ENCODE measurements at places on chromosomes 5 and 9. TPM values are rescaled to one million over a fixed set of nuclear protein-coding genes. Genes with fewer than 3 reads are reported as not detected.
A peak's percentile ranks its signal among the peaks of the same experiment; 100 is the strongest.

TMEM215 gene
- total RNA-seq = not detected

TXNDC8 gene
- not detected for total RNA-seq

ZFP37 gene
- 1.7 TPM for total RNA-seq

CATSPER3 gene
- total RNA-seq = 0.29 TPM

DNA sequence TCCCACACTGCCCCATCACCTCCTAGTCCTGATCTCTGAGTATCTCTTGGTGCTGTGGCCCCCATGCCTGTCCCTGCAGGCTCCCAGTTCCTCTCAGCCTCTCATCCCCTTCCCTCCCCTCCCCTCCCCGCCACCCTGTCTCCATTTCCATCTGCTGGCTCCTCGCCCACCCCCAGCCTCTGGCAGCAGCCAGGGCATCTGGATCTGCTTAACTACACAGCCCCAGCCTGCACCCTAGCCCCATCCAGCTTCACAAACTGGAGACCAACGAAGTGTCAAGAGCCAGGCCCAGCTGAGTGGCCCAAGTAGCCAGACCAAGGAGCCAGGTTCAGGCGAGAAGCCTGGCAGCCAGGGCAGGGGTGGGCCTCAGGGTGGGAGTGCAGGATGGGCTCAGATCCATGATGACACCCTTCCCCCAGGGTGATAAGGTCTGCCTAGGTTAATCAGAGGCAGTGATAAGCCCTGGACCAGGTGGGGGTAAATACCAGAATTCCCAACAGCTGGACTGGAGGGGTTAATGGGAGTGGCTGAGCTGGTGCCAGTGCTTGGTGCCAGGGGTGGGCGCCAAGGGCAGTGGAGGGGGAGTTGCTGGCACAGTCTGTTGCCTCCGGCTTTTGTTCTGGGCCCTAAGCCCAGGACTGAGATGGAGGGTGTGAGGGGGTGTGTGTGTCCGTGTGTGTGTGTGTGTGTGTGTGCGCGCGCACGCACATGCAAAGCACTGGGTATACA is 2.5 kb downstream of the IL11RA start:
- H3K27me3 ChIP-seq = no peaks in the 10 kb centered on the region
- H3K36me3 ChIP-seq = peaks cover 5% of the 10 kb centered on the region
- peaks cover 9% of the 10 kb centered on the region for H3K4me1 ChIP-seq

DNA sequence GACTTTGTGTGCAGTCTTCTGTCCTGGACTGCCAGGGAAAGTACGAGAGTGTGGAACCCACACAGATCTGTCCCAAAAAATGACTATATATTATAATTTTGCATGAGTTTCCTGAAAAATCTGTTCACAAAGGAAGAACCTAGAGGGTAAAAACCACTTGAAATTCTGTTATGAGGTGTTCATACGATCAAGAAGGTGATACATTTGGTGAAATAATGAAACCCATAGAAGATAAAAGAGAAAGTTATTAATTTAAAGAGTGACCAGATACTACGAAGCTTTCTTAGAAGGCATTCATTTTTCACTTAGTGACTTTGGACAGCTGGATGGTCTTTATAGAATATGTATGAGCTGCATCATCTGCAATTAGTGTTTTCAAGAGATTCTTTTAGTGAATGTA is 32.9 kb downstream of the SLC12A2 start:
- no peak overlapping the region for H3K4me3 ChIP-seq
- DNase-seq = no peak
- no peak overlapping the region for H3K27ac ChIP-seq
- H3K4me1 ChIP-seq = no peaks in the 10 kb centered on the region
- H3K36me3 ChIP-seq = peaks cover 8% of the 10 kb centered on the region

DNA sequence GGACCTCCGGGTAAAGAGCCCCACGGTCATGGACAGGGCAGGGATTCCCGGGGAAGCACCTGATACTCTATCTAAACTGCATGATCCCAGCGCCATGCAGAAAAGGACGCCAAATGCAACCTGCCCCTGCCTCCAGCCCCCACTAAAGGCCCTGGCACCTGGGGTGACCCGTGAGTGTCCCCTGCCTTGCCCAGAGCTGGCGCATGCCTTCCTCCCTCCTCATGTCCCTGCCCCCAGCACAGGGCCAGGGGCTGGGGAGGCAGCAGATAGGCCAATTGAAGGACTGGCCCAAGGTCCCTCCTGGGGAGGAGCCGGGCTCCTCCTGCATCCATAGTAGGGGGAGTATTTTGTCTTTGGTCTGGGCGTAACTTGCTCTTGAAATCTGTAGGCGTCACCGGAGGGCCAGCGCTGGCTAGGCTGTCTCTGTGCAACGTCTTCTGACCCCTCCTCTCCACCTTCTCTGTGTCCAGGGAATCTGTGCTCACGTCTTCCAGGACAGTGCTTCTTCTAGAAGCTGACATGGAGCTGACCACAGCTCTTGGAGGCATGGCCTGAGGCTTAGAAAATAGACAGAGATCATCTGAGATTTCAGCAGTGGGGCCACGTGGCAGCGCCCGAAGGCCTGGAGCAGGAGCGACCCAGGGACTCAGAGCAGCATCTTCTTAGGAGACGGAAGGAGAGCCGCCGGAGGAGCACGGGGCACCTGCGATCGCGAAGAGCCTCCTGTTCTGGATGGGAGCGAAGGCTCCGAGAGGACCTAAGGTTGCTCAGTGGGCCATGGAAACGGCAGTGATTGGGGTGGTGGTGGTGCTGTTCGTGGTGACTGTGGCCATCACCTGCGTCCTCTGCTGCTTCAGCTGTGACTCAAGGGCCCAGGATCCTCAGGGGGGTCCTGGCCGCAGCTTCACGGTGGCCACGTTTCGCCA is 660 bp downstream of the SPAAR start:
- no peaks in the 10 kb centered on the region for H3K36me3 ChIP-seq
- DNase-seq = no peak
- peak overlapping the region; percentile 49 for H3K4me3 ChIP-seq
- peak overlapping the region; percentile 27 for H3K27ac ChIP-seq
- H3K4me1 ChIP-seq = peaks cover 61% of the 10 kb centered on the region
- no peaks in the 10 kb centered on the region for H3K27me3 ChIP-seq

DNA sequence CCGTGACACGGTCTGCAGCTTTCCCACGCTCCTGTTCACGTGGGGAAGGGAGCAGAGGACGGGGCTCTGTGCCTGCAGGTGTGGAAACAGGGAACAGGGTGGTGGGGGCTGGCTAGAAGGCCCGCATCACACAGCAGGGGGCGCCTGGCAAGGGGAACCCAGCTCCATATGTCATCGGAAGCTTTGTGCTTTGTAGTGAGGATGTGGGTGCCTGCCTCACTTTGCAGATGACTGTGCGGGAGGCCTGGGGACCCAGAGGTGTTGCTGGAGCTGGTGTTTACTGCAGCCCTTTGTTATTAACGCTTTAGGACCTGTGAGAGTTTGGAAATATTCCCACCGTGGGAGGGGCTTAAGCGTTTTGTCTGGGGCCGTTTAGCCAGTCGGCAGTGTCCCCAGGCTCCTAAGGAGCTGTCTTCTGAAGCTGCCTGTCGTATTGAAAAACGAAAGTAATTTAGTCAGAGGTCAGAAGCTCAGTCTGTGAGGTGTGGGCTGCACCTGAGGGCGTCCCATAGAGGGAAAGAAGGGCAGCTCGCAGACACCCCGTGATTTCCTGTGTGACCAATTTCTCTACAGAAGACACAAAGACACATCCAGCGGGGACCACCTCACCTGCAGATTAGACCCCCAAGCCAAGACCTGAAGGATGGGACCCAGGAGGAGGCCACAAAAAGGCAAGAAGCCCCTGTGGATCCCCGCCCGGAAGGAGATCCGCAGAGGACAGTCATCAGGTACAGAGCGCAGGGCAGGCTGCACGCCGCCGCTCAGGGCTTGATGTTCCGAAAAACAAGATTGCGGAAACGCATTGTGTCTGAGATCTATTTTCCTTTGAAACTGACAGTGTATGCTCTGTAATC is 9.1 kb downstream of the MAN1B1 start:
- H3K4me1 ChIP-seq = peaks cover 21% of the 10 kb centered on the region

DNA sequence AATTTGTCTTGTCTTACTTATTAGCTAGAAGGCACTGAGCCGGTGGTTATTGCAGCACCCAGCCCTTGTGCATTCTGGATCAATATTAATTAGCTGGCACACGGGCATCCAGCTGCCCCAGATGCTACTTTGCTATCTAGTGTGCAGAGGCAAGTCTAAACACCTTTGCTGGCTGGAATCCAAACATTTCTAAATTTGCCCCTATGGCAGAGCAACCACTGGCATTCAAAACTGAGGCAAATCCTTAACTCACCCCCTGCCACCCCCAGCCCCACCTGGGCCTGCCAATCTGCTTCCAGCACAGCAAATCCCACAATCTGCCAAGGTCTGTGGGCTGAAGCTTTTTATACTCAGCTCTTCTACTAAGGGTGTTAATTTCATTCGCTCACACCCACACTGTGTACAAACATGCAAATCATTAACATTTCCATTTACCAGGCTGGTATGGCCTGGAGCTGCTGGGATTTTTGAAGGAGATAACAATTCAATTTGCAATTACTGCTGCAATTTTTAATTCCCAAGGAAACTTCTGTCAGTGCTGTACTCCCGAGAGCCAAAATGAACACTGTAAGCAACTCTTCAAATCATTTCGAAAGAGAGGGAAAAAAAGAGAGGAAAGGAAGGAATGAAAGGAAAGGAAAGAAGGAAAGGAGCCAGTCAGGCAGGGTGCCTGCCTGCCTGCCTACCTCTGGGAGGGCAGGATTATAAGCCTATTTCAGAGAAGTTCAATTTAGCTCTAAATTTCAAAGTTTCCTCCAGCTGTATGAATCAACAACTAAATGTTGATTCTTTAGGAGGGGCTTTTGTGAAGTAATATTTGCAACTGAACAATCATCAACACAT is 35.5 kb downstream of the RAPGEF1 start:
- H3K27me3 ChIP-seq = no peaks in the 10 kb centered on the region
- H3K4me1 ChIP-seq = peaks cover 63% of the 10 kb centered on the region
- H3K4me3 ChIP-seq = no peak overlapping the region

DNA sequence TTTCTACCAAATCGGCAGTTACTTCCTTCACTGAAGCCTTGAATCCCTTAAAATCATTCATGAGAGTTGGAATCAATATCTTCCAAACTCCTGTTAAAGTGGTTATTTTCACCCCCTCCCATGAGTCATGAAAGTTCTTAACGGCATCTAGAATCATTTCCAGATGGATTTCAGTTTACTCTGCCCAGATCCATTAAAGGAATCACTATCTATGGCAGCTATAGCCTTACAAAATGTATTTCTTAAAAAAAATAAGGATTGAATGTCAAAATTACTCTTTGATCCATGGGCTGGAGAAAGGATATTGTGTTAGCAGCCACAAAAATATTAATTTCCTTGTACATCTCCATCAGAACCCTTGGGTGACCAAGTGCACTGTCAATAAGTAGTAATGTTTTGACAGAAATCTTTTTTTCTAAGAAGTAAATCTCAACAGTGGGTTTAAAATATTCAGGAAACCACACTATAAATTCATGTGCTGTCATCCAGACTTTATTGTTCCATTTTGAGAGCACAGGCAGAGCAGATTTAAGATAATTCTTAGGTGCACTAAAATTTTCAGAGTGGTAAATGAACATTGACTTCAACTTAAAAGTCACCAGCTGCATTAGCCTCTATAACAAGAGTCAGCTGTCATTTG is 767.7 kb downstream of the DTWD2 start:
- H3K4me1 ChIP-seq = no peaks in the 10 kb centered on the region
- H3K4me3 ChIP-seq = no peak overlapping the region
- no peak for DNase-seq
- H3K36me3 ChIP-seq = no peaks in the 10 kb centered on the region

GRCh38 chr5:55988979-55989638 is 5.7 kb downstream of the IL6ST start:
- no peak overlapping the region for H3K27ac ChIP-seq
- H3K36me3 ChIP-seq = no peaks in the 10 kb centered on the region
- H3K4me3 ChIP-seq = no peak overlapping the region
- H3K4me1 ChIP-seq = peaks cover 40% of the 10 kb centered on the region
- DNase-seq = no peak
- H3K27me3 ChIP-seq = no peaks in the 10 kb centered on the region

- no peaks in the 10 kb centered on the region for H3K4me1 ChIP-seq
- DNase-seq = no peak
These were observed at the start of gene SLIT3 for GRCh38 chr5:169300468-169301385. SLIT3 (minus strand) TSS chr5:169301139; CDS start chr5:169300709, 430 bp downstream.

DNA sequence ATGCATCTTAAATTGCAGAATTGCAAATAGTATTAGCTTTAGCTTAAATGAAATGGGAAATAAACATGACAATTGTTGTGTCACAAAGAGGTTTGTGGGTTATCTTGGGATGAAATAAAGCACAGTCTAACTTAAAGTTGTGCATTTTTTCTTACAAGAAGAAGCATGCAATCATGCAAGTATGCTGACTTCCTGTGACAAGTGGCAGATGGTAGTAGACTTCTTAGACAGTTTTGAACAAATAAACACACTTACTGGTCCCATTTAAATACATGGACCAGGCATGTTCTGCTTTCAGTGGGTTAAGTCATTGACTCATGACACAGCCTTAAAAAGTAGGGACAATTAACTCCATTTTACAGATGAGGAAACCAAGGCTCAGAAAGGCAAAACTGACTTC is 15.9 kb upstream of the C5orf63 start:
- H3K4me1 ChIP-seq = no peaks in the 10 kb centered on the region
- H3K36me3 ChIP-seq = no peaks in the 10 kb centered on the region
- DNase-seq = no peak
- no peak overlapping the region for H3K4me3 ChIP-seq
- H3K27me3 ChIP-seq = no peaks in the 10 kb centered on the region
- no peak overlapping the region for H3K27ac ChIP-seq

DNA sequence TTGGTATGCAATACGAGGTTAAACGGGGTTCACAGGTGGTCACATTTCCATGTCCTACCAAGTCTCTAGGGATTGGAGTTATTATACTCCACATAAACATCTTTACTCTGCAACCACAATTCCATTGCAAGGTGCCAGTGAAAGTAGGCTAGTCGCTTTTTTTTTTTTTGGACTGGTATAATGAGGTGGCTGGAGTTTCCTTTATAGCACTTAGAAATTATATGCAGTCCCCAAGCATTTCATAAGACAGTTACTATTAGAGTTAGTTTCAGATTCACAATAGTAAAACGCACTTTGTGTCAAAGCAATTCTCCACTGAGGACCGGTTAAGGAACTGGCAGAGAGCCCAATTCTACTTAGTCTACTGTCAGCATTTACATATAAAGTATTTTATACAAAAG is 1.4 kb downstream of the MEF2C start:
- no peaks in the 10 kb centered on the region for H3K27me3 ChIP-seq
- H3K4me3 ChIP-seq = no peak overlapping the region
- H3K27ac ChIP-seq = peak overlapping the region; percentile 32
- H3K36me3 ChIP-seq = no peaks in the 10 kb centered on the region
- H3K4me1 ChIP-seq = no peaks in the 10 kb centered on the region

- H3K4me3 ChIP-seq = peak overlapping the region; percentile 8
- no peak for DNase-seq
- H3K27me3 ChIP-seq = no peaks in the 10 kb centered on the region
- peaks cover 98% of the 10 kb centered on the region for H3K4me1 ChIP-seq
- peak overlapping the region; percentile 48 for H3K27ac ChIP-seq
These were observed 12.4 kb upstream of the CYFIP2 start for GRCh38 chr5:157253547-157253946.

- no peak overlapping the region for H3K4me3 ChIP-seq
- H3K27ac ChIP-seq = no peak overlapping the region
These were observed 112.5 kb downstream of the SLC12A2 start for GRCh38 chr5:128196080-128196479.

Measured in CD8-positive, alpha-beta memory T cell (primary cell).